ENCODE measurements at places on chromosomes 2 and 18.
A peak's percentile ranks its signal among the peaks of the same experiment; 100 is the strongest.

GRCh38 chr2:239604861-239605260 is 204.0 kb upstream of the HDAC4 start:
- DNase-seq = no peak

- no peak for DNase-seq
Observed at GRCh38 chr2:199278099-199278498, 179.6 kb downstream of the SATB2 start.

DNA sequence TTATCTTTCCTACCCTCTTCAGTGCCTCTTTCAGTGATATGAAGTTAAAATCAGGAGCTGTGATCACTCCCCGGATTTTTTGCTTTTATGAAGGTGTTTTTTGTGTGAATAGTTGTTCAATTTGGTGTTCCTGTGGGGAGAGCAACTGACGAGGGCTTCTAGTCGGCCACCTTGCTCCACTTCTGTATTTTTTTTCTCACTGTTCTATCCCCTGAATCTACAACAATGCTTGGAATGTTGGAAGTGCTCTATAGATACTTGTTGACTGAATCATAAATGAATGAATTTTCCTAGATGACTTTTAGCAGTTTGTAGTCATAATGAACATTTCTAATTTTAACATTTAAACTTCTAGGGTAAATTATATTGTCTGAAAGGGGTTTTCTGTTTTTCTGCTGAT is 247.3 kb downstream of the ZNF385B start:
- DNase-seq = no peak

DNA sequence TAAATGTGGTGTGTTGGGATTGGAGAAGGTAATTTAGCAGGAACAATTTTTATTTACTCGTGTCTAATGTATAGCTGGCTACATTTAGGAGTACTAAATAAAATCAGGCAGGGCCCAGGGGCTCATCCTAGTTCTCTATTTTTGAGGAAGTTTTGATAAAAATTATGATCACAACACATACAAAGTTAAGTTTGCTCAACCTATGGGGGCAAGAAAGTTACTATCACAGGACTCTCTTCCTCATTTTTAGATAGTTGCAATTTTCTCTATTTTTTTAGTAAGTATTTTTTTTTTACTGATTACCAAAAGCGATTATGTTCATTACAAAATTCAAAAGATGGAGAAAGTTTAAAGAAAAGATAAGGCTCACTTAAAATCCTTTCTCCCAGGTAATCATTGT is 60.0 kb upstream of the RPE start:
- DNase-seq = no peak

DNA sequence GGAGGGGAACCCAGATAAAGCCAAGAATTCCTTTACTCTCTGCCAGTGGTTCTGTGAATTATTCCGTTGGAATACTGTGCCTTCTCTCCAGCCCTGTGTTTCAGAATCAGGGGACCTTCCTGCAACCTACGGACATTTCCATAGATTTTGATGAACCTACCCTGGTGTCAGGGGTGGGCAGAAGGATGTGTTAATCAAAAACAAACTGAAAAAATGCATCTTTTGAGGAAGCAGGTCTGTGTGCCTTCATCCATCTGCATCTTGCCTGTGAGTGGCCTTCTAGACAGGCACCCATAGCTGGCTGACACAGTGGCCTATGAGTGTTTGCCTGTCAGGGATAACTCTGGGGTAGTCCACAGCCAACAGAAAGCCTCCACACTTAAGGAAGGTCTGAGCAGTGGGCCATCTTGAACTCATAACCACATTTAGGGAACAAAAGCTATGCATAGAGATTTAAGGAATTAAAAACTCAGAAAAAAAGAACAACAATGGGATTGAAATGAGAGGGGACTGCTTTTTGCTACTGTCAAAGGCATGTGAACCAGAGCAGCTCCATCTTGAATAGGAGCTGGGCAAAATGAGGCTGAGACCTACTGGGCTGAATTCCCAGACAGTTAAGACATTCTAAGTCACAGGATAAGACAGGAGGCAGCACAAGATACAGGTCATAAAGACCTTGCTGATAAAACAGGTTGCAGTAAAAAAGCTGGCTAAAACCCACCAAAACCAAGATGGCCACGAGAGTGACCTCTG is 45.9 kb upstream of the ITGA6 start:
- no peak for DNase-seq

DNA sequence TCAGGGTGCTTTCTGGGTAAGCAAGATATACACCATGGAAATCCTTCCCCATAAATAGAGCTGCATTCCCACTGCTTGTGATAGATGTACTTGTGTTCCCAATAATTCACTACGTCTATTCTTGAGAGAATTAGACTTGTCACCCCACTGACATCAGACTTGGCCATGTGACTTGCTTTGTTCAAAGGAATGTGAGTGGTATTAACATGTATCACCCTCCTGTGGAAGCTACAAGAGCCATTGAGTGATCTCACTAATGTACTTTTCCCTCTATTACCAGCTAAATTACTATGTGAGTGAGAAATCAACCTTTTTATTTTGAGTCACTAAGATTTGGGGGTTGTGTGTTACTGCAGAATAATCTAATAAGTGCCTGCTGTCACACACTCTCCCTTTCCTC is 176.0 kb downstream of the CCDC178 start:
- DNase-seq = no peak

GRCh38 chr2:201933792-201934237 is 99.8 kb upstream of the FZD7 start:
- no peak for DNase-seq

DNA sequence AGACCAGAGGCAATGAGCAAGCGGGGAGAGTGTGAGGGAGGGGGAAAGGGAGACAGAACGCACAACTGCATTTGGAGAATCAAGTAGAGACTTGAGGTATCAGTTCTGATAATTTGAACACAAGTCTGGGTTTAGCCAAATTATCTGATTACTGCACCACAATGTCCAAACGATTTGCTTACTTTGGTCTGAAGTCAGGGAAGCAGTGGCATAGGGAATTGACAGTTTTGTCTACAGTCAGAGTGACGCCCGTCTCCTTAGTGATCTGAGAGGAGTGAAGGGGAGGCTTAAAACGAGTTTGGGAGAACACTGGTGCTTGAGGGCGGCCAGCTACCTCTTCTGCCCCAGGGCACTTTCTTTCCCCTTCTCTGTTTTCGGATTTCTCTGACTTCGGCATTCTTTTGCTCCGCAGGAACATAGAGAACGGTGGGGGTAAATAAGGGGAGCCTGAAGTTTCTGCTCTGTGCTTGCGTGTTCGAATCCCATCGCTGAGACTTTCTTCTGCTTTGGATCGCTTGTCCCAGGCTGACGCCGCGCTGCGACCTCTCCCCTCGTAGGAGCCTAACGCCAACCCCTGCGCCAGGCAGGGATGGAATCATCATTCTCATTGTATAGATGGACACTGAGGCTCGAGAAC is 2.9 kb upstream of the DLX2 start:
- no peak for DNase-seq

DNA sequence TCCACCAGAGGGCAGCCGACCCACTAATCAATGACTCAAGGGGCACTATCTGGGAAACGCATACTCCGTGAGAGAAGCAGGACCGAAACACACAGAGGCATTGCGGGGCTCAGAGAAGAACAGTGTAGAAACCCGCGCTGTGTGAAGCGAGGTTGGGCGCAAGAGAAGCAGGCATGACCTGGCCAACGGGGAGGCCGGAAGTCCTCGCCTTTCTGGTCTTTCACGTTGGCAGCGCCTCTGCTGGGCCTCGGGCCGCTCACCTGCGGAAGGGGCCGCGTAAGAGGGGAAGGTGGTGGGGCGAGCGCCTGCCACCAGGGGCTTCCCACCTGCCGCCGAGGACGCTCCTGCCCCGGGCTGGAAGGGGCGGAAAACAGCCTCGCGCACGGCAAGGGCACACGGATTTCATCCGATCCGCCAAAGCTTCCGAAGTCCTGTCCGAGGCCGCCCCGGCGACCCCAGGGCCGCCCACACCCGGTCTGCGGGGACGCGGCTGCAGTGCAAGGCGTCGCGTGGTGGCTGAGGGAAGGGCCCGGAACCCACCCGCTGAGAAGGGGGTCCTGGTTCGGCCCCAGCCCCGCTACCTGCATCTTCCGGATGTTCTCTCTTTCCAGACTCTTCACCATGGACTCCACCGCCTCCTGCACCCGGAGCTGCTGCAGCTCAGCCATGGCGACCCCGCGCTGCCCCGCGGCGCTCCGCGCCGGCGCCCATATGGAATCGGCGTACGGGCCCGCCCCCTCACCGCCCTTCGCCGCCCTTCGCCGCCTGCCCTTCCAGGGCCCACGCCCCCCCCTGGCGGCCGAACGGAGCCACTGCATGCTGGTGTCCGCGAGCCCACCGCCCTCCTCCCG is at the start of gene FAM136A:
FAM136A (minus strand) TSS at position 724 of the 851 bp plus-strand sequence; CDS start at position 668, 56 bp downstream.
- peak; percentile 82 for DNase-seq

- DNase-seq = no peak
Observed at GRCh38 chr18:25658476-25658875, 306.5 kb upstream of the ZNF521 start.

DNA sequence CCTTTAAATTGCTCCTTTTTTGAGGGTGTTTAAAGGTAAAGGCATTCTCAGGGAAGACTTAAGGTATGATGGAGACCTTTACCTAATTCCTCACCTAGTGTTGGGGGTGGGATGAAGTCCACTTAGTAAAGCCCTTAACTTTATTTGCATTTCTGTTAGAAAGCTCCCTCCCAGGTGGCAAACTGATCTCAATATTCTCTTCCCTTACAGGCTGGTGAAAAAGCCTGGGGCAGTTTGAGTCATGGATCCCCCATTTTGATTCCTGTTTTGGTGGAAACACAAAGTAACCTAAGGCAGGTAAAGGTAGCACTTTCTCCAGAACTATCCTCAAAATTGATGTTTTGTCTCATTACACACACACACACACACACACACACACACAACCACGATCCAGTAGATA is 33.8 kb upstream of the HNRNPA3 start:
- no peak for DNase-seq

- DNase-seq = no peak
Observed at GRCh38 chr2:224847961-224848850, 132.0 kb upstream of the CCDC195 start.

DNA sequence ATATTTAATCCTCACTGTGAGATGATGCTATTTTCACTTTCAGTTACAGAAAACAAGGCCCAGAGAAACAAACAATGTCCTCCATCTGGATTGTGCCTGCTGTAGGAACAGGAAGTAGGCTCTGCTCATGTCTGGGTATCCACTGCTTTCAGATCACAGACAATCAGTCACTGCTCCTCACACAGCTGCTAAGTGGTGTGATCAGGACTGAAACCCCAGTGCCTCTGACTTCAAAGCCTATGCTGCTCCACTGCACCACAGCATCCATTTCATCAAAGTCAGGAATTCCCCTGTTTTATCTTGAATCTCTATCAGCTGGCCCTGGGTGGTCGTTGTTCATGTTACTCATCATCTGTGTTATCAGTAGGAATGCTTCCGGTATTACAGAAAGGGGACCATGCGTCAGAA is 303.8 kb upstream of the TRIB2 start:
- no peak for DNase-seq

DNA sequence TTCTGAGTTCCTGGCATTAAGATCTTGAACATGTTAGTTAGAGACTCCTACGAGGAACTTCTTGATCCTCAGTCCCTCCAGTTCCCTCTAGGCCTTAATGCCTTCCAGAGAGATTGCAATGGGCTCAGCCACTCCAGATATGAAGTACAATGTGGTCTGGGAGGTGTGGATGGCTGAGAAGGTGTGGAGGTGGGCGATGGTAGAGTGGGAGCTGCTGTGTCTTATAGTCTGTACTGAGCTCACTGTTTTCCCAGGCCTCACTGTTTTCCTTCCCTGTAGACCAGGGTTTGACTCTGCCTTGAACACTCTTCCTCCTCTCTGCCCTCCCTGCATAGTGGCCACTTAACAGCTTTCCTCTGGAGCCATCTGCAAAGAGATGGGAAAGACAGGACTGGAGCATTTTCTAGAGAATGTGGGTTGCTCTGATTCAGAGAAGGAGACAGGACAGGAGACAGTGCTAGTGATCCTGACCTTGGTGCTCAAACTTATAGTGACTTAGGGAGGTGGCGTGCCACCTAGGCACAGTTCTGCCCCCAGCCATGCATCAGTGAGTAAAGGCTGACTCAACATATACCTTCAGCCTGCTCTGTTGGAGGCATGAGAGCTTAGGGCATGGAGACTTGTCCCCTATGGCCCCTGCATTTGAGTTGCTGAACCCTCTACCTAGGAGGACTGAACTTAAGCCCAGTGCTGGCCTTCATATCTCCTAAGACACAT is 129.7 kb downstream of the TDRD15 start:
- DNase-seq = no peak

- no peak for DNase-seq
Observed at GRCh38 chr2:113705982-113706523, 50.4 kb downstream of the SLC35F5 start.

GRCh38 chr2:227527351-227527750 is 55.4 kb downstream of the AGFG1 start:
- no peak for DNase-seq

DNA sequence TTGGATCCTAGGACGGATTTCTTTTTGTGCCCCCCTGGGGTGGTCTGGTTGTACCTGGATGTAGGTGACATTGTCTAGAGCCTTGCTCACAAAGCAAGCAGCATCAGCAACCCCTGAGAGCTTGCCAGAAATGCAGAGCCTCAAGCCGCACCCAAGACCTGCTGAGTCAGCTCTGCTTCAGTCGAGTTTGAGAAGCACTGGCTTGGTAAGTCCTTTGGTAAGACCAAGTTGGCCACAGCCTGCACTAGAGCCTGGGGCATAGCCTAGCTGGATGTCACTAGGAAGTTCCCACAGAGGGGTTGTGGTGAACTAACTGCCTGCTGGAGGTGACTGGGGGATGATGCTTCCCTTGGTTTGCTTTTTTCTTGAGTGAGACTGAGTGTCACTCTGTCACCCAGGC is 6.2 kb downstream of the ABCG5 start:
- no peak for DNase-seq

DNA sequence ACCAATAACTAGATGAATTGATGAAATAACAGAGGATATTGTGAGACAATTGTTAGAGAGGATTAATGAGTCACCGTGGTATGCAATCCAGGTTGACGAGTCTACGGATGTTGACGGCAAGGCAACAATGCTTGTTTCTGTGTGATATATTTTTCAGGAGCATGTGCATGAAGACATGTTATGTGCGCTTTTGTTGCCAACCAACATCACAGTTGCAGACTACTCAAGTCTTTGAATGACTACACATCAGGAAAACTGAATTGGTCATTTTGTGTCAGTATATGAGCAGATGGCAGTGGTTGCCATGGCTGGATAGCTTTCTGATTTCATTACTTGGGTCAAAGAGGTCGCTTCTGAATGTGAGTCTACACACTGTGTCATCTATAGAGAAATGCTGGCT is 96.8 kb upstream of the CRACDL start:
- no peak for DNase-seq

- DNase-seq = no peak
Observed at GRCh38 chr18:24986666-24987302, 365.2 kb downstream of the ZNF521 start.

GRCh38 chr2:58853420-58853819 is 612.3 kb upstream of the FANCL start:
- DNase-seq = no peak

- DNase-seq = no peak
Observed at GRCh38 chr18:34643989-34644388, 66.1 kb upstream of the DTNA start.

DNA sequence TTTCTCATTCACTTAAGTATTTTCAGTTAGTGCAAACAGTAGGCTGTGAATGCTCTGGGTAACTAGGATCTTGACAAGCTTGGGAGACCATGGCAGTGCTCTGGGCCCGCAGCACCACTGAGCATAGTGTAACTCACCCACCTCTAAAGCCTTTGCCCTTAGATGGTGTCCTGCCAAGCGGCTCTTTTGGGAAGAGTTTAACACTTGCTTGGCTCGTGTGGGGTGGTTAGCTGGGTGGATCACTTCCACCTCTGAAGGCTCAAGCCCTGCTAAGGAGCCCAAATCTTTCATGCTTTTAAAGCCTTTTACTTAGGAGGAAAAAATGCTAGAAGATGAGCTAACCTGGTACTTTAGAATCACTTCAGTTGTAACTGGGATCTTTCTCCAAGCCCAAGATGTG is 33.9 kb downstream of the PTPN18 start:
- no peak for DNase-seq

Measured in effector memory CD4-positive, alpha-beta T cell (primary cell).